Activated CD4-positive, alpha-beta T cell treated with anti-CD3 and anti-CD28 coated beads, Interleukin-2, amount 50 U/mL, for 16 hours (primary cell): ENCODE measurements at places on chromosomes 11 and 22.

DNA sequence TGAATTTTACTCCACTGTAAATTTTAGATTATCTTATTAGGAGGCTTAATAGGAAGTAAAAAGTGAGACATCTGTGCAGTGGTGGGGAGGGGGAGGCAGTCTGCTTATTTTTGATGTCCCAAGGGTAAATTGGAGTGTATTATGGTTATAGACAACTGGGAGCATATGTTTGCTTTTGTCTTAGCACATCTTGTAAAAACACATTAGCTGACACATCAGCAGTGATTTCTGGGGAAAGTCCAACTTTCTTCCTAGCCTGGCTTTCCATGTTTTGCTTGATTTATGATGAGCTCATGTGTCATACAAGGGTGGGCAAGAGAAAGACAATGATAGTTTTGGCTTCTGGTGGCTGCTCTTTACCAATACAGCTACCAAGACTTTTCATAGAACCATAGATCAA, 4.0 kb downstream of the ANO3 start:
- no peak for DNase-seq

DNA sequence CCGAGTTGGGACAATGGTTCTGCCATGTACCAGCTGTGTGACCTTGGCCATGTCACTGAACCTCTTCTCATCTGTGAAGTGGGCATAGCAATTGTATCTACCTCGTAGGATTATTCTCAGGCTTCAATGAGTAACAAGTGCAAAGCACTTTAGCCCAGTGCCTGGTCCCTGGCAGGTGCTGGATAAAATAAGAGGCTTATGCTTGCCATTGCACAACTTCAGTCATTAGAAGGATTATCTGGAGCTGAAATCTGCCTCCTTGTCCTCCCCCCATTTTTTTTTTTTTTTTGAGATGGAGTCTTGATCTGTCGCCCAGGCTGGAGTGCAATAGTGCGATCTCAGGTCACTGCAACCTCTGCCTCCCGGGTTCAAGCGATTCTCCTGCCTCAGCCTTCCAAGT, 7.2 kb downstream of the SMTNL1 start:
- no peak for DNase-seq

GRCh38 chr11:100752371-100753171, 65.5 kb downstream of the ARHGAP42 start:
- DNase-seq, result no peak

GRCh38 chr11:87223816-87224215, 186.1 kb downstream of the TMEM135 start:
- DNase-seq, result no peak

DNA sequence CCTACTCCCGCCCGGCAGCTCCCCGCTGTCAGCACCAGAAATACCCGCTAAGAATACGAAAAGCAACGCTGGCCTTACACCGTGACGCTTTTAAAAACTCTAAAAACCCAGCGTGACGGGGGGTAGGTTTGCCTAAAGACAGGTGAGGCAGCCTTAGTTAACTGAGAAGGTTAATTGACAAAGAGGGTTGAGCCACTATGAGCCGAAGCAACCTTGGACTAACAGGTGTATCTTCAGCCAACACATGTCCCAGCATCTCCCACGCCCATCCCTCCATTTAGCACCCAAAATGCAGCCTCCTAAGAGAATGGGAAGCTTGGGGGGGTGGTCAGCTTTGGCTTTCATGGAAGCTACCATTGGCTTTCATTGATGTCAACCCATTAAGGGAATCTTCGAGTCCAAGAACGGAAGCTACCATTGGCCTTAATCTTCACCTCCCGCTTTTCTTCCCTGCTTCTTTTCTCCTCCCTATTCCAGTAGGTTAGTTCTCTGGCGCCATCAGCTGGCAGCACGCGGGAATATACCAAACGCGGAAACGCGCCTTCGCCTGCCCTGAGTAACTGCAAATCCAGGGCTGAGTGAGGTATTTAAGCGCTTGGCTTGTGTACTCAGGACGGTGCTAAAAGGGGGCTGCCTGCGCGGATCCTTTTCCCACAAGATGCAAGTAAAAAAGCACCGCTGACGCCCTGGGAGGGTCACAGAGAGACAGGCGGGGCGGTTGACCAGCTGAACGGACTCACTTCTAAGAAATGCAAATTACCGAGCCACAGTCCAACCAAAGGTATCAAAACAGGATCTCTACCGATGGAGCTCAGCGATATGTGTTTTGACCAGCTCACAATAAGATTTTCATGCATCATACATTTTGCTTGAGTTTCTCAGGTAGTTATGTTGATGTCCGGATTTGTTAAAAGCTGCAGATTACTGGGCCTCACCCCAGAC, 38.5 kb upstream of the GLYATL1 start:
- DNase-seq, result peak; percentile 49

DNA sequence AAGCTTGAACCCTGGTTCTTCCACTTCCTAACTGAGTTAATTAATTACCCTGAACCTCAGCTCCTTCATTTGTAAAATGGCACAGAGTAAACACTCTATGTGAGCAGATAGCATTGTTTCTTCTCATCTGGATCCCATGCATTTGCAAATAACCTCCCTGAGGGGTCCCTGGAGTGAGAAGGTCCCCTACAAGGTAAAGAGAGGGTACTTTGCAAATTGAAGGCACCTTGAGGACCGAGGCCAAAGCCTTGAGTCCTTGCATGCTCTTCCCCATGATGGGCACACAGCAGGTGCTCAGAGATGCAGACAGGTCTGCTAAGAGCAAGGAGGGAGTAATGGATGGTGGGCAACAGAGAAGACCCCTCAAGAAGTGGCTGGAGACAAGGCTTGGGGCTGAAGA, 33.2 kb downstream of the OTOG start:
- no peak for DNase-seq

DNA sequence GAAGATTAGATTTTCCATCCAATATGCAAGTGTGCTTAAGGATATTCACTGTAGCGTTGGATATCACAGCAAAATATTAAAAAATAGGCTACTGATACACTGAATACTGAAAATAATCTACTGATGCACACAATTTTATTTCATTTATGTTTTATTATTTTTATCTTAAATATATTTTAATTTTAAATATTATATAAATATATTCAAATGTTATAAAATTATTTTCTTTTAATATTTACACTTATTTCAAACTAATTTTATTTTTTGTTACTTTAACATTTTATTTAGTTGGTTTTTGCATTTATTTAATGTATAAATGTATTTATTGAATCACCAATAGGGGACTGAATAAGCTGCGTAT, 12.3 kb downstream of the MMP3 start:
- no peak for DNase-seq

DNA sequence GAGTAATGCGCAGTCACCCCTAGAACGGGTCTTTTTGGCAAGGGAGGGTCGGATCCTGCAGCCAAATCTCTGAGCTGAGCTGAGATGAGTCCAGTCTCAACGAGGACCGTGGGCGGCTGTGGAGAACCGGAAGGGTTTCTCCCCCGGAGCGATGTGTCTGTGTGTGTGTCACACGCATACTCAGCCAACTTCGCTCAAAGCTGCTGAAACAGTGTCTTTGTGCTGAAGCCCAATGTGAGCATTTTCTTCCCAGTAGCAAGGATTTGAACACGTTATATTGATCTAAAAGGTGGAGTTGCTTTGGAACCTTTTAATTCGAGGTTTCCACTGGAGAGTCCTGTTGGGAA, 1.4 kb upstream of the CELSR1 start:
- no peak for DNase-seq

- no peak for DNase-seq
Measured at GRCh38 chr11:67416416-67417335, 1.2 kb downstream of the CARNS1 start.

GRCh38 chr22:42343121-42343454, 72.6 kb upstream of the TCF20 start:
- DNase-seq, result no peak

GRCh38 chr11:31366795-31367194, 2.7 kb downstream of the DCDC1 start:
- DNase-seq, result peak; percentile 9

DNA sequence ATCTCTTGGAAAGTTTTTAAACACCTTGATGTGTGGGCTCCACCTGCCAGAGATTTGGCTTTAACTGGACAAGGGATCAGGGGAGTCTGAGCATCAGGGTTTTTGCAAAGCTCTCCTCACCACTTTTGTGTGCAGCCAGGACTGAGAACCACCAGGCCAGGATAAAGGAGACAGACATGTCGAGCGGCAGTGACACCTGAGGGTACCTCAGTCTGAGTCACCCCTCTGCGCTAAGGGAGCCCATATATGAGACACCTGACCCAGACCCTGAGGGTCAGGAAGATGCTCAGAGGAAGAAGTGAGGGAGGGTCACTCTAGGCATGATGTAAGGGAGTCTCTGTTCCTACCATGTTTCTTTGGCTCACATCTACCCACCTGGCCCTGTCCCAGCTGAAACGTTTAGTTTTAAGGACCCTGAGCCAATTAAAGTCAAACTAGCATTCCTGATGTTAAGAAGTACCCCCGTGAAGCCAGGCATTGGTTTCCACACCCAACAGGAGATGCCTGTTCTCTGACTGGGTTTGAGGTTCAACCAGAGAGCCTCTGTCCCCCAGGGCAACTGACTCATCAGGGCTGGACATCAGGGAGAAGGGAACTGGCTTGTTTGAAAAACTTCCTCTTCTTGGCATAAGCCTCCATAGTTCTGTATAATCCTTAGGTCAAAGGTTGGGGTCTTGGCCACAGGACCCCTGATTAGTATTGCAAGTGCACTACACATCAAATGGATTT, 72.4 kb upstream of the BIRC3 start:
- no peak for DNase-seq

DNA sequence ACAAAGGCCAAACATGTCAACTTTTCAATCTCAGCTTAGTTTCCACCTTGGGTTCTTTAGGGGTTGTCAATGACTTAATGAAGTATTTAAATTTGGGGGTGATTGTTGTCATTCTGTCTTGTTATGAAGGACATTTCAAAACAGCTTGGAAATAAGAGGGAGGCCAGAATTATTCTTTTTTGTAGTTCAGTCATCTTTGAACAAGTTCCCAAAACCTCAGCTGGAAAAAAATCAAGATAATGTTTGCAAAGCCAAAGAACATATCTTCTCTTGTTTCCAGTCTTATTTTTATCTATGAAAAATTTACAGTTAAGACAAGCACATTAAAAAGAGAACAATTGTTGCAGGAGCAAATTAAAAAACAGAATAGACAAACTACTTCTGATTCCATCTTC, 612.8 kb downstream of the INSC start:
- DNase-seq, result no peak
